Motor neuron (in vitro differentiated cells): ENCODE measurements at places on chromosomes 7 and 10.

- ATAC-seq, result peak; percentile 79
These were observed 43.0 kb upstream of the HECTD2 start for GRCh38 chr10:91367127-91367531.

DNA sequence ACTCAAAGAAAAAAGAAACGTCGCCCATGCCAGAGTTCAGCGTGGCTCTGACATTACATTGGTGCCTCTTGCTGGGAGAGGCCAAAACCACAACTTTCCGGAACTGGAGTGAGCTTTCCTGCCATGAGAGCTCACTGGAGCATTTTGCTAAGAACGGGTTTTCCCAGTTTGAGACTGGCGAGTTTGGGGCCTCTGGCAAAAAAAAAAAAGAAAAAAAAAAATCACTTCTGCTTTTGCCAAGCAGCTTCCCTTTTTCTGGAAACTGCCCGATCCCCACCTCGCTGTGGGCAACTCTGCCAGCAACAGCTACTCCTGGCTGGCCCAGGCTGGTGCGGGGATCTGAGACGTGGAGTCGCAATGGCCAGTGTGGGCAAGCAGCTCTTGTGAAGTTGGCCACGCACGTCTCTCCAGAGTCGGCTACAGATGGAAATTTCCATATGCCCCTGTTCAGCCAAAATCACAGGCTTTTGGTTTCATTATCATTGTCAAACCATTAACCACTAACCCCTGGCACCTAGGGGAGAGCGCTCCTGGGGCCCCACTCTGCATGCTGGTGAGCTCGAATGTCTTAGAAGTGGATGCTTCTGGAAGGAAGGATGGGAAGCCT lies 25.7 kb downstream of the PRKAG2 start:
- no peak for ATAC-seq

DNA sequence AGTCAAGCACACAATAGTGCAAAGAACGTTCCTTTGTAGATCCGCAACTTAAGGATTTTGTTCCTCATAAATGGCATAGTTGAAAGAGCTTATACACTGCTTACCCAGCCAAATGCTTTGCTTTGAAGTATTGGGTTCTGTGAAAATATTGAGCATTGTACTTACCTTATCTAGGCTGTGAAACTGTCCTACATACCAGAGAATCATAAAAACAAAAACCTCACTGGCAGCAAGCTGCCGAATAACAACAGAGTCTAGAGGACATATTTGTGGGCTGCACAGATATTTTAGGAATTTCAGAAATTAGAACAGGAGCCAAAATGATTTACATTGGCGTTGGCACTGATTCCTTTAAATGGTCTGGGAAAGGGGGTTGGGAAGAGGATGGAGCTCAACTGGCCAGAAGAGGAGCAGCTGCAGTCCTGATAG lies 174.8 kb downstream of the RTKN2 start:
- ATAC-seq, result no peak

- no peak for ATAC-seq
These were observed 1.6 kb downstream of the GTF2IRD1 start for GRCh38 chr7:74455291-74455804.

- ATAC-seq, result no peak
These were observed 336.1 kb upstream of the KCND2 start for GRCh38 chr7:119936836-119937235.

DNA sequence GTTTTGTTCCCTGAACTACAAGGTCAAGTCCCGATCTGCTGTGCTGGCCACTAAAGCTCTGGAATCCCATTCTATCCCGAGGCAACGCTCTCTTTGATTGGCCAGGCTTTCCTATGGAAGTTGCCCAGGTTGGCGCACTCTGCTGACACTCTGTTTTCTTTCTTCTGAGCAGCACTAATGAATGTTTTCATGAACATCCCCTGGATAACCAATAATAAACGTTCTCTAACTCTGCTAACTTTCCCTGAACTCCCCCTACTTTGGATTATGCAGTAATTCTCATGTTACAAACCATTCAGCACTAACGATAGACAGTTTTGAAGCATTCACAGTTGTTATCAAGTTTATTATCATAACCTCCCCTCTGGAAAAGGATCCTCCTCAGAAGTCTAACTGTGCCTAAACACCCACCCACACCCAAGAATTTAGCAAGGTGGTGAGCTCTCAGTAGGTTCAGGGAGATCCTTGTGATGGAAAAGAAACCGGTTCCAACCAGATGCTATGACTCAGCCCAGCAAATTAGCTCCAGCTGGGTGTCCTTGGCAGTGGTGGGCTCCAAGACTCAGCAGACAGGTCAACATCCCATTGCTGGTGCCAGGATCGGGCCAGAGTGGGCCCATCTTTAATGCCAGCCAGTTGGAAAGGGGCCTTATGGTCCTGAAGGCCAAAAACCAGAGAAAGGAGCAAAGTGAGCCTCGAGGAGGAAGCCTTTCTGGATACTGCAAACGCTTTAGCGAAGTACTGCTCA lies 68.4 kb downstream of the CREB3L2 start:
- ATAC-seq, result peak; percentile 58

GRCh38 chr7:157016024-157016351 lies 5.5 kb upstream of the MNX1 start:
- no peak for ATAC-seq

DNA sequence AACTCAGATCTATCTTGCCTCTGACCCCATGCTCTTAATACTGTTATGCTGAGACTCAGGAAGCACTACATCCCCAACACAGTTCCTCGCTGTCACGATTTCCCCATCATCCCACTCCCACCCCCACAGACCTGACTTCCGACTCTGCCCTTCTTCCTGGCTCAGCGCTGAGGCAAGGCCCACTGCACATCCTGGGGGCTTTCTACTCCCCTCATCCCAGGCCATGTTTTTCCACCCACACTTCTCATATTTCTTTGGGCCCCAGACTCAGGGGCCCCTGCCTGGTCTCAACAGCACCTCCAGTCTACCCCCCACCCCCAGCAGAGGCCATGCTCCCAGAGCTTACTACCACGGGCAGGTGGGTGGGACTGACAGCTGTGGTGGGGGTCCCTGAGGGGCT lies 7.7 kb upstream of the NDST2 start:
- no peak for ATAC-seq

GRCh38 chr10:73999703-74000102 lies 1.8 kb downstream of the VCL start:
- ATAC-seq, result no peak

DNA sequence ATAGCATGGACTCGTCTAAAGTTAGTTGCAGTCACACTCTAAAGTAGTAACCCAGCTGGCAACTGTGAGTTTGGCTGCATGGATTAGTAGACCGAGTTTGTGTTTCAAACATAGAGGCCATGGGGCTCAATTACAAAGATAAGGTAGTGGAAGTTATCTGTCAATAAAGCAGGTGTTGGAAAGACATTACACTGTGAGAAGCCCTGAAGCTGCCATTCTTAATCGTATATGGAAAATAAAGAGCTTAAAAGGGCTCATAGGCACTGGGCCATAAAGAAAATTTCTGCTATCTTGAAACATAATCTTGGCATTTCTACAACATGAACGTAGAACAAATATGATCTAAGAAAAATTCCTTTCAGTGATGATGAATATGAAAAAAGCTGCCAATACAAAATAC lies 837.7 kb downstream of the REEP3 start:
- ATAC-seq, result no peak

DNA sequence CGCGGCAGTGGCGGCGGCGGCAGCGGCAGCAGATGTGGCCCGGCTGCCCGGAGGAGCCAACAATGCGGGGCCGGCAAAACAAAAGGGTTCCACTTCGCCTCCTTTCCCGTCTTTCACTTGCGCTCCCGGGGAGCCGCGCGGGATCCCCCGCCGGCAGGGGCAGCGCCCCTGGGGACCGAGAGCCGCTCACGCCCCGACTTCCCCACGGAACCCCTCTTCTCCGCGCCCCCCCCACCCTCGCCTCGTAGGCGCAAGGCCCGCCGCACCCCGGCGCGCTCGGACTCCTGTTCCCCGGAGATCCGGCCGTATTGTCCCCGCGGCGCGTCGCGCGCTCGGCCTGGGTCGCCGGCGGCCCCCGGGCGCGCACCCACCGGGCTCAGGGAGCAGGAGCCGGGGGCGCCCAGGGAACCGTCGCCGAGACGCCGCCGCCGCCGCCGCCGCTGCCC lies 854 bp downstream of the CTBP2 start:
- ATAC-seq, result no peak

DNA sequence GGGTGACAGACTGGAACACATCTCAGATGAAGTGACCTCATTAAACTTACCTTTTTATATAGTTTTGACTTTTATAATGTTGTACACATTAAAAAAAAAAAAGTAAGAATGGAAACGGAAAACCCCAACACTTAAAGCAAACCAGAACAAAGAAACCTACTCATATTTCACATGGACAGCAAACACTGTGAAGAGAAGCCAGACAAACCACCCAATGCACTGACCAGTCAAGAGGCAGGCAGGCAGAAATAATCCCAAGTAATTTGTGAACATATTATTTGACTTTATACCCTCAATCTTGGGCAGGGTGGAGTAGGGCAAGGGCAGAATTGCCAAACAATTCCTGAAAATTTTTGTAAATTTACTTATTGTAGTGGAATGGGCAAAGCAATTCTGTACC lies 39.8 kb downstream of the WAPL start:
- no peak for ATAC-seq

GRCh38 chr7:137593115-137593711 lies 249.7 kb upstream of the PTN start:
- no peak for ATAC-seq

DNA sequence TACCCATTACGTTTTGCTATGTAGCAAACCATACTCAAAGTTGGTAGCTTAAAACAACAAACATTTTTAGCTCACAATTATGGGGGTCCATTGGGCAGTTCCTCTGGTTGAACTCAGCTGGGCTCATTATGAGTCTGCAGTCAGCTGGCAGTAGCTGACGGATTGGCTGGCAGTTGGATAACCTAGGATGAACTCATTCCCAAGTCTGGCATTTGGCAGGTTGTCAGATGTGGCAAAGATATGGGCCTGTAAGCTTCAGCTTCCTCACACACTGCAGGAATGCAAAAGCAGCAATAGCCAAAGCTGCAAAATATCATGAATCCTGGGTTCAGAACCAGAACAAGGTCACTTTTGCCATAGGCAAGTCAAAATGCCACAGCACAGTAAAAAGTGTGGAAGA lies 412.2 kb upstream of the SORCS1 start:
- no peak for ATAC-seq

DNA sequence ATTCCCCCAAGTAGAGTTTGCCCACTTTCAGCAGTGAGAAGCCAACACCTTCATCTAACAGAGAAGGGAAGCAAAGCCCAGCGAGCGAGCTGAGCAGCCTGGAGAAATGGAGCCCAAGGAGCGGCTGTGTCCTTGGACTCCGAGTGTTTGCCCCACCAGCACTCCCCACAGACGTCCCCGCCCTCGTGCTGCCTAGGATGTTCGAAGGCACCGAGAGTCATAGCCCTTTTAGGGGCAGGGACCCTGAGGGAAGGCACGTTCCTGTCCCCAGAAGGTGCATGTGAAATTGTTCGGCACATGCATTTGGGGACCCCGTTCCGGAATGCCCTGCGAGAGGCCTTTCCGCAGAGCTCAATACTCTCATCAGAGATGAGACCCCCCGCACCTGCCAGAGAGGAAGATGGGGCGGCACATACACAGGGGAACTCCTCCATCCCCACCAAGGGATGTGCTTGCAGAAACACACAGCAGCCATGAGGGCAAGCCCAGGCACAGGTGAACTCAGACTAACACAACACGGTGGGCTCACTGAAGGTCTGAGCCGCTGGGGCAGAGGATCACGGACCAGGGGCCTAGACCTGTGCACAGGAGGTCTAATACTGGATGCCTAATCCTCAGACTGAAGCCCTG lies 131.0 kb downstream of the DLG5 start:
- ATAC-seq, result no peak

- no peak for ATAC-seq
These were observed 265.8 kb upstream of the NEBL start for GRCh38 chr10:21162948-21163347.

- peak; percentile 31 for ATAC-seq
These were observed 47.8 kb downstream of the IKZF1 start for GRCh38 chr7:50352282-50352681.

GRCh38 chr10:76352300-76352699 lies 920.9 kb downstream of the LRMDA start:
- peak; percentile 59 for ATAC-seq

GRCh38 chr10:114708717-114709335 lies 50.8 kb upstream of the ABLIM1 start:
- ATAC-seq, result no peak

DNA sequence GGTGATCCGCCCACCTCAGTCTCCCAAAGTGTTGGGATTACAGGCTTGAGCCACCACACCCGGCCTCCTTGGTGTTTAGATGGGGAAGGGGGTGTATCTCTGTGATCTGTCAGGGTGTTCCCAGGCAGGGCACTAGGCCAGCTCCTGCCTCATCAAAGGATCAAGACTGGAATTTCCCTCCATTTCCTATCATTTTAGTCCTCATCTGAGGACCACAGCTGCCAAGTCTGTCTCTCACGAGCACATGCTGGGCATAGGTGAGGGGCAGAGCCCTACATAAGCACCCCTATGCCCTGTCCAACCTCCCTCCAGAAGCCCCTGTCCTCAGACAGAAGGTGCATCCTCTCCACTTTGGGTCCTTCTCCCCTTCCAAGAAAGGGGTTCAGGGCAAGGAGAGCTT lies 19.5 kb downstream of the TRIM56 start:
- no peak for ATAC-seq

- no peak for ATAC-seq
These were observed 14.5 kb downstream of the PDGFA start for GRCh38 chr7:505171-505570.

DNA sequence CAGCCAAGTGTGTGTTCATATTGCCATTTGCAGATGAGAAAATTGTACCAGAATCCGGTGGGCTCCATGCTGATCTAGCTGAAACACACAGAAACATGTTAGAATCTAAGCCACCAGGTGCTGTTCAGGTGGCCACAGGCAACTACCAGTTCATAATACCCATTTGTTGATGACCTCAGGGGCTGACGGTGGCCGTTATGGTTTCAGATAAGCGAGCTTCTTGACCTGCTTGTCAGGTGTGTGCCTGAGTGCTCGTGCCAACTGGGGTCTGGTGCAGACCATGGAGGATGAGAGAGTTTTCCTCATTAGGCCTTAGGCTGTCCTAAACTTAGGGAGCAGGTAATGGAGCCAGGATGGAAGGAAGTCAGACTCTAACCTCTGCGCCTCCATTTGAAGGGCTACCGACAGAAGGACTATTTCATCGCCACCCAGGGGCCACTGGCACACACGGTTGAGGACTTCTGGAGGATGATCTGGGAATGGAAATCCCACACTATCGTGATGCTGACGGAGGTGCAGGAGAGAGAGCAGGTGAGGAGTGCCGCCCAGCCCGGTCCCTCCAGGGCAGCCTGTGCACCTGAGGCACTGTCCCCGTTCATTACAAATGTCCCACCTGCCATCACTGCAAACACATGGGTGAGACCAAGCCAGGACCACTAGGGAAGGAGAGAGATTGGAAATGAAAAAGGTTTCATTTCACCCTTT lies 53.1 kb downstream of the MKI67 start:
- ATAC-seq, result no peak

GRCh38 chr10:123848564-123849457 lies 42.8 kb downstream of the CPXM2 start:
- ATAC-seq, result no peak

GRCh38 chr10:70901276-70901878 lies 13.0 kb upstream of the PCBD1 start:
- ATAC-seq, result no peak

- no peak for ATAC-seq
These were observed 1528.8 kb upstream of the LRRTM3 start for GRCh38 chr10:65396997-65397396.

- peak; percentile 76 for ATAC-seq
These were observed 15.9 kb upstream of the ASB4 start for GRCh38 chr7:95469848-95470247.
